NCI-H748 treated with DMSO at 0.1 percent for 48 hours (cell line): ENCODE measurements at places on chromosomes 2 and 18.

GRCh38 chr2:60745330-60745729 lies 10.7 kb upstream of the PAPOLG start:
- DNase-seq: no peak

- DNase-seq: no peak
These were observed 204.3 kb downstream of the ZNF385B start for GRCh38 chr2:179657068-179657595.

- DNase-seq: no peak
These were observed 15.4 kb downstream of the NAB1 start for GRCh38 chr2:190664240-190664639.

DNA sequence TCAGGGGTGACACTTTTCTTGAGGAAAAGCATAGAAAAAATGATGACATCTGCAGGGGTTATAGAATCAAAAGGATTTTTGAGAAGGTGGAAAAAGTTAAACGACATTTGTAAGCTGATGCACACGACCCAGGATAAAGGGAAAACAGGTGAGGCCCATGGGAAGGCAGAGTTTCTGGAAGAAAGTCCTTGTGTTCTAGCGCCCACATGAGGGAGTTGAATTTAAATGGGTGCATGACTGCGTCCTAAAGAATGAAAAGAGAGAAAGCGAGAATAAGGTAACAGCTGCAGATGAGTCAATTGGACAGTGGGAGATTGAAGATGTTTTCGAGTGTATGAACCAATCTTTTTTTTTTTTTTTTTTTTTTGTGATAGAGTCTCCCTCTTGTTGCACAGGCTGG lies 158.1 kb downstream of the GALR1 start:
- DNase-seq: no peak

GRCh38 chr18:59063300-59063906 lies 76.3 kb upstream of the SEC11C start:
- peak; percentile 85 for DNase-seq

DNA sequence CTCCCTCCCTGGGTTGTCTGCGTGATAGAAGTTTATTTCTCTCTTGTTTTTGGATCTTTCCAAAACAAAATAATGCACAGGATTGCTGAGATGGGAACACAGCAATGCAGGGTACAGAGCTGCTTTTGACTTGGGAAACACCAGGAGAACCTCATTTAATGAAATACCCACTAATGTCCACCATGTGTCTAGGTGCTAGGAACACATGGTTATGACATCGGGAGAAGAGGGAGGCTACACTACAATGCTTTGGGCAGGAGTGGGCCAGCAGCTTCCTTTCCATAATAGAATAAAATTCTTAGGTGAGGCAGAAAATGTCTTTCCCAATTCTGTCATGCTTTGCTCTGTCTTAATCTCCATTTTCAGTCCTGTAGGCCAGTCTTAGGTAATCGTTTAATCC lies 29.2 kb upstream of the KCNF1 start:
- DNase-seq: no peak

GRCh38 chr2:64062840-64063239 lies 43.6 kb upstream of the VPS54 start:
- DNase-seq: no peak

GRCh38 chr18:49130261-49130660 lies 179.5 kb upstream of the SMAD7 start:
- no peak for DNase-seq

DNA sequence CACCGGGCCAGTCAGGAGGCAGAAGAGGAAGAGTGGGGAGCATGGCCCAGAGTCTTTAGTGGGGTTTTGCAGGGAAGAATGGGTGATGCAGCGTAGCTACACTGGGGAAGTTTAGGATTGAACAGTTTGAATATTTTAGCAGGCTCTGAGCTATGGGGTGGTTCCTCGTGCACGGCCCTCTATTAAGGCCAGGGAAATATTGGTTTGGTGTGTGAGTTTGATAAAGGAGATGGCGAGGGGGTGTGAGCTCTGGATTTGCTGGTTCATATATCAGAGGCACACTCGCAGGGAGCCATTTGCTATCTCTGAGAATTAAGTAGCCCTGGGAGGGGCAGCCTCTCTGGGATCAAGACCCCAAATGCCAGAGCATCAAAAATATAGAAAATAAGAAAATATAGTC lies 50.1 kb downstream of the BOLA3 start:
- DNase-seq: no peak

DNA sequence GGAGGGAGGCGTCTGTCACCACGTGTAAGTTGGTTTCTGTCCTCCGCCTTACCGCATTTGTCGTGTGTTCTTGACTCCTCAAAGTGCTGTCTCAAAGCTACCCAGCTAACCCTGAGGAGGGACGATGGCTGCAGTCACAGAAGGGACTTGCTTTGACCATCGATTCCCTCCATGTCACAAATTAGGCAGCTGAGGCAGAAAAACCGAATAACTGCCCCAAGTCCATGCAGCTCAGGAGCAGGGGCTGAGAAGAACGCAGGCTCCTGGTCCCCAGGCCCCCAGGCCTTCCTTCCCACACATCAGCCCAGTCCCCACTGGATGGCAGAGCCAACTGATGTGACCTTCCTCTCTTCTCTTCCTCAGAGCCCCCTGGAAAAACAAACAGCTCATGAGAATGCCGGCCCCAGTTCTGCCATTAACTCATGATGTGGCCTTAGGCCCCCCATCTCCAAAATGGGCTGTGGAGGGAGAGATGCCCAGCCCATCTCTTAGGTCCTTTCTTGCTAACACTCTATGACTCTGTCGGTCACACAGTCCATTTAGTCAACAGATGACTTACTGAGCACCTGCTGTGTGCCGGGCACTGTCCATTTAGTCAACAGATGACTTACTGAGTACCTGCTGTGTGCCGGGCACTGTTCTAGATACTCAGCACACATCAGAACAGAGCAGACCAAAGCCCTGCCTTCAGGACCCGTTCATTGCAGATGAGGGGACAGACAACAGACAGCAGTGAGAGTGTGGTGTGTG lies 19.6 kb downstream of the MTERF4 start:
- no peak for DNase-seq

GRCh38 chr2:138177693-138178092 lies 213.4 kb downstream of the HNMT start:
- DNase-seq: no peak

DNA sequence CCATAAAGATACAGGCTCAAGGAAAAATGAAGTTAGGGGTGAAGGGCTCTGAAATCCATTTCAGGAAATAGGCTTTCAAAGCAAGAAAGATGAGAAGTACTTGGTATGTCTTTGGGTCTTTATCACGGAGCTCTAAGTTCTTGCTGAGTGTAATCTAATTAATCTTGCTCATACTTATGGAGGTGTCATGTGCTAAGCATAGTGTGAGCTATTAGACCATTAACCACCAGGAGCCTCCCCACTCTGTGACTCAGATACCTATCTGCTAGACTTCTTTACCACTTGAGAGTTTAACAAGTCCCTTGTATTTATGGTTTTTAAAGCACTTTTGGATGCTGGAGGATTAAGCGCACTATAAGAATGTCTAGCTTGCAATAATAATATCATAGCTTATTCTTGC lies 678.7 kb downstream of the EPHA4 start:
- DNase-seq: no peak

GRCh38 chr2:219225350-219225749 lies 4.1 kb downstream of the ATG9A start:
- no peak for DNase-seq

- DNase-seq: no peak
These were observed 100.1 kb downstream of the EVA1A start for GRCh38 chr2:75460630-75461029.

DNA sequence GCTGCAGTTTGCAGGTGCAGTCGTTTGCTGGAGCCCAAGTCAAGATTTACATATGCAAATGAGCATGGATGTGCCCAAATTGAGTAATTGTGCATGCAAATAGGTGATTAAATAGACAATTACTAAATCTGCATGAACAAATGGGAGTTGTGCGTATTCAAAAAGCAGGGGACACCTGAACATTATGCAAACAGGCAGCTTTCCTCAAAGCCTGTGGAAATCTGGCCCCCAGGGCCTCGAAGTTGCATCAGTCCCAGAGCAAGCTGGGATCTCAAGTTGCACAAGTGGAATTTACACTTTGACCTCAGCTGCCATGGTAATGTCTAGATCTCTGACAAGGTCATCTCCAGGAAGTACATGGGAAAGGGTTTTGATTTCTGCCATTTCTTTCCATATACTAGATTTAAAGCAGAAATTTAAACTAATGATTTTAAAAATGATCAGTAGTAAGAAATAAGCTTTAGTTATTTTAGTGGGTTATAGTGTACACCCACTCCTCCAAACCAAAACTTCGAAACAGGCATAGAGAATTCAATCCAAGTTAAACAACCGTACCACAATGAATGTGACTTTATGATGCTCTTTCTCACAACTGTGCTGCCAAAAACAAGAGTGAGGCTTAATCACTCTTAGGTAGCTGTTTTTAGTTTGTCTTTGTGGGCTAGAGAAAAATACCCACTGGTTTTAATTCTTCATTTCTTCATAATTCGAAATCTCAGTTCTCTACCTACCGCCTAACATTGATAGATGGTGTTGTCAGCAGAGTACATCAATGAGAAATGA lies 110.7 kb downstream of the RND3 start:
- no peak for DNase-seq

DNA sequence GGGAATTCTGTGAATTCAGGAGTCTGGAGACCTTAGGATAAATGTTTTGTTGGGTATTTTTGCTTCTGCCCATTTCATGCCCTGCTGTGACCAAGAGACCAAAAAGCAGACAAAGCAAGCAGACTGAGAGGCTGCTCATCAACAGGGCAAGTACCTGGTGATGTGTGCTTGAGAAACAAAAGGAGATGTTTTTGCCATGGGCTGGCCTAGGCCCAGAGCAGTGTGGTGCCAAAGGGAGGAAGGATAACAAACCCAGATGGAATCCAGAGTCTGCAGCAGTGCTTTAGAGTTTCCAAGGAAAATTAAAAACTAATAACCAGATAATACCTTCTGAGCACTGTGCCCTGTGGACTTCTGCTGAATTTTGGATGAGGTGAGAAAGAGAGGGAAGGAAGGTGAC lies 538.4 kb downstream of the STK39 start:
- DNase-seq: no peak

DNA sequence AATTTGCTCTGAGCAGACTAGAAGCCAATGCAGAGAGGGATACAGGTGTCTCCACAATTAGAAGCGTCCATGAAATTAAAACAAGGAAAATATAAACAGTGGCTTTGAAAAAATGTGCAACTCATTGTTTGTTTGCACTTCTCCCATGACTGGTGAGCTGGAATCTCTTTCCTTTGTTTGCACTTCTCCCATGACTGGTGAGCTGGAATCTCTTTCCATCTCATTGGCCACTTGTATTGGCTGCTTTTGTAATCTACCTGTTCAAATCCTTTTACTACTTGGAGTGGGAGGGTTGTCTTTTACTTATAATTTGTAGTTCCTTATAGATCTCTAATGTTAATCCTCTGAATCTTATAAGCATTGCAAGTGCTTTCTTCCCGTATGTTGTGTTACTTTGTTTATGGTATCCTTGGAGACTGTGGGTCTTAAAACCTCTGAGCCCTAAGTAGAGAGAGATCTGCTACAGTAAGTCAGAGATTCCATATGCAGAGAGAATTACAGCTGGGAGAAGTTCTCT lies 94.1 kb downstream of the RTN4 start:
- DNase-seq: no peak

- DNase-seq: no peak
These were observed 262.7 kb downstream of the ATAD2B start for GRCh38 chr2:23664066-23664788.

DNA sequence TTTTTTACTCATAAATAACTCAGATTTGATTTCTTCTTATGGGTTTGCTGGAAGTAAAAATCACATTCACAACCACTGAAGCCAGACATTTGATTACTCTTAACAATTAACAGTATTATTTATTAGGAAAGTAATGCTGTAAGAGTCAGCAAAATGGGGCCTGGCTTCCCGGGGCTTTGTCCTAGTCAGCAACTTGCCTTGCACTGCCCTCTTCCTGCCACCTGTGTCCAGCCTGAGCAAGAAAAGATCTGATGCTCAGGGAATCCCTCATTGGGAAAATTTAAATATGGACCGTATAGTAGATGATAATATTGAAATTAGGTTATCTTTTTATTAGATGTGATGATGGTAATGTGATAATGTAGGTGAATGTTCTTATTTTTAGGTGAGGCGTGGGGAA lies 30.8 kb upstream of the ACYP2 start:
- DNase-seq: no peak

DNA sequence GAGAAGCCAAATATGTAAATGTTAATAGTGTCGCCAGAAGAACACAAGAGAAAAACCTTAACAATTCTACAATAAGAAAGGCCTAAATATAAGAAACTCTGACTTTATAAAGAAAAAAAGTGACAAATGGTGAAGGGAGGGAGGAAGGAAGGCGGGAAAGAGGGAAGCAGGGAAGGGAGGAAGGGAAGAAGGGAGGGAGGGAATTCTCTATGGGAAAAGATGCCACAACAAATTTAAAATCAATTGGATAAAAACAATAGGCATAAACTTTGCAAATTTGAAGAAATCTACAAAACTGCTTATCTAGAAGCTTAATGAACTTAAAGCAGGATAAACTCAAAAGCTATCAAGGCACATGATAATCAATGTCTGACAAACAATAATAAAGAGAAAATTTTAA lies 16.9 kb downstream of the NBAS start:
- DNase-seq: no peak

GRCh38 chr2:58856100-58856499 lies 615.0 kb upstream of the FANCL start:
- DNase-seq: no peak
